ENCODE measurements at places on chromosomes 4 and X.

- no peak for DNase-seq
These were observed 77.1 kb upstream of the LSM6 start for GRCh38 chr4:146098397-146098796.

- no peak for DNase-seq
These were observed 37.1 kb upstream of the IRAK1 start for GRCh38 chrX:154056770-154057241.

GRCh38 chr4:127995776-127996175 lies 30.6 kb downstream of the ABHD18 start:
- DNase-seq = no peak

DNA sequence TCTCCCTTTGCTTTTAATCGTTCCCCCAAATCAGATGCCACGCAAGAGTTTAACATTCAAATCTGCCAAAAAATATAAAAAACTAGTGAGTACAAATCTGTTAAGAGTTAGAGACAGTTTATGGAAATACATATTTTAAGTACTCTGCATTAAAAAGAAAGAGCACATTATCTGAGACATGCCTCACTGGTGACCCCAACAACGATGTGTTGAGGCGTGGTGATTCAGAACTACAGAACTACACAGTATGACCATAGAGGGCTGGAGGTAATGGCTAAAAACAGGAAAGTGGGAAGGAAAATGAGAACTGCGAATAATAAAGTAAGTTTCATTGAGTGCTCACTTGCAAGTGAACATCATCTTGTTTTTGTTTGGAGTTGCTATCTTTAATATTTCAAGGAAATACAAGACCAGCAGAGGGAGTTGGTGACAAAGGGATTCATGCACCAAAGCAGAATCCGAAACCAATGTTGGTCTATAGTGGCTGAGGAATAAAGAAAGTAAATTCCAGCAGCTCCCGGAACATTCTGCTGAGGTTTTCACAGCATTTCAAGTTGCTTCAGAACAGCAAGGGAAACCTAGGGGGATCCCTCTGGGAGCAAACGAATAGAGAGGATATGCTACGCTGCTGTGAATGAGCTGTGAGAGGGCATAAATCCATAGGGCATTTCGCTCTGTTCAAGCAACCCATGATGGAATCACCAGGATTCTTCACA lies 92.2 kb downstream of the DCHS2 start:
- no peak for DNase-seq

All from NCI-H187 treated with DMSO at 0.1 percent for 48 hours (cell line).